Muscle of arm (tissue), 14 donors: ENCODE measurements at places on chromosomes 16 and 17. TPM values are rescaled to one million over a fixed set of nuclear protein-coding genes. Genes with fewer than 3 reads are reported as not detected.

SPATA22 gene
- 0.13 TPM for polyA plus RNA-seq

SYNRG gene
- 29.4 TPM for polyA plus RNA-seq

KCNAB3 gene
- 4.1 TPM for polyA plus RNA-seq

CSF3 gene
- polyA plus RNA-seq = 0.23 TPM
